H1 (cell line): ENCODE measurements at places on chromosomes 7 and 10. TPM values are rescaled to one million over a fixed set of nuclear protein-coding genes. Genes with fewer than 3 reads are reported as not detected.

Gene PLXNA4
- total RNA-seq = 0.76 and 1.8 TPM in 2 replicates

DNA sequence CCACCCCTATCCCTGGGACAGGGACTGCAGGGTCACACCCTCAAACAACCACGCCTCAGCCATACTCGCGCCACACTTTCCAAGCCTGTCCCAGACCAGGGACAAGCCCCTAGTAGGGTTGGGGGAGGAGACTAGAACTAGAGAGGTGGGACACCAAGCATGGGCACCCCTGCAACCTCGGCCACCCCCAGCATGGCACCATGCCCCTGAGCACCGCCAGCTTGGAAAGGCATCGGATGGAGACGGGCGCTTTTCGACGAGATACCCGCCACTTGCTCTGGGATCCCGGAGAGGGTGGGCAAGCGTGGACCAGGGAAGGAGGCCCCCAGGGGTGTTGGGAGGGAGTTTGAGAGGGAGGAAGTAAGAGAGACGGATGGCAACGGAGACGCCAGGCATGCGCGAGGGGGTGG is 13.1 kb upstream of the KMT2E start:
- H3K4me3 ChIP-seq = no peak overlapping the region
- H3K36me3 ChIP-seq = no peaks in the 10 kb centered on the region
- H3K4me1 ChIP-seq = no peaks in the 10 kb centered on the region
- no peak for DNase-seq

DNA sequence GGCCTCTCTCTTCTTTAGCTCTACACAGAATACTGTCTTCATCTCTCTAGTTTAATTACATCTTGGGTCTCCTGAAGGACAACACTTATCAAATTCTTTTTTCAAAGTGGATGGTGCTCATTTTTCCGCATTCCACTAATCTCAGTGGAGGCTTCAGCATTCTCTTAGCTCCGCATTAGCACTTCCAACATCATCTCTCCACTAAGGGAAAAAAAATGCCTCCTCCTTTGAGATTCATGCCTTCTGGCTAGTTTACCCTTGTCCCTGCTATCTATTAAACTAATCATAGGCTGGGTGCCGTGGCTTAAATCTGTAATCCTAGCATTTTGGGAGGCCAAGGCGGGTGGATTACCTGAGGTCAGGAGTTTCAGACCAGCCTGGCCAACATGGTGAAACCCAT is 9.2 kb downstream of the PPP3CB start:
- H3K36me3 ChIP-seq = peaks cover 5% of the 10 kb centered on the region; the same call in 1 of the 2 replicates
- no peak overlapping the region for H3K4me3 ChIP-seq
- DNase-seq = no peak
- no peak overlapping the region for H3K27ac ChIP-seq
- no peaks in the 10 kb centered on the region for H3K27me3 ChIP-seq

GRCh38 chr7:145411066-145411465 is 575.2 kb upstream of the TPK1 start:
- H3K27me3 ChIP-seq = no peaks in the 10 kb centered on the region
- H3K4me1 ChIP-seq = no peaks in the 10 kb centered on the region
- no peak overlapping the region for H3K4me3 ChIP-seq
- no peaks in the 10 kb centered on the region for H3K36me3 ChIP-seq
- DNase-seq = no peak

Gene KLF6
- total RNA-seq = 19.5 and 23.0 TPM in 2 replicates

DNA sequence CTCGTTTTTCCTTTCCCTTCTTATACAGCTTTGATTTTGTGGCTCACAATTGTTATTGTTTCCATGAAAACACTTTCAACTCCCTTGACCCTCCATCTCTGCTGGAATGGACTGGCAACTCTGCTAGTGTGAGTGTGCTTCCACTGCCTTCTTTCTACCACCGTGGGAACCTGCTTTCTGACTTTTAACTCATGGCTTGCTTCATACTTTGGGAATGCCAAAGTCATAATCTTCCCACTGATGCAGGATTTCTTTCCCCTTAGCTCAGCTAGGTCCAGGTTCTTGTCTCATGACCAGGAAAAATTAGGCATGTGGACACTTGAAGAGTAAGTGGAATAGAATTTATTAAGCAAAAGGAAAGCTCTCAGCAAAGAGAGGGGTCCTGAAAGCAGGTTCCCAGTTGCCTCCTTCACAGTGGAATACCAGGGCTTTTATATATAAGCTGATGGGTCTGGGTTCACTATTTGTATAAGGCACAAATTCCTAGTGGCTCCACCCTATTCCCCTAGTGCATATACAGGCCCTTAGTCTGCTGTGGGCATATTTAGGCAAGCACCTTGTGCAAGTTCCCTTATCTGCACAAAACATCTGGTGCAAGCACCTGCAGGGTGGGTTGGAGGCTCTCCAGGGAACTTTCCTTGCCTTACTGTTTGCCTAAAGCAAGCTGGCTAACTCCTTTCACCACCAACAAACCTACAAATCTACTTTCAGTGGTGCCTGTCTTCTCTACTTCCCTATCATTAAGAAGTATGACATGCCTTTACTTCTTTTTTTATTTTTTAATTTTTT is 119.5 kb downstream of the CFAP58 start:
- H3K27ac ChIP-seq = no peak overlapping the region
- no peak overlapping the region for H3K4me3 ChIP-seq
- H3K36me3 ChIP-seq = no peaks in the 10 kb centered on the region
- DNase-seq = no peak
- no peaks in the 10 kb centered on the region for H3K27me3 ChIP-seq

- H3K4me1 ChIP-seq = no peaks in the 10 kb centered on the region
- no peak overlapping the region for H3K4me3 ChIP-seq
- H3K27me3 ChIP-seq = no peaks in the 10 kb centered on the region
- H3K27ac ChIP-seq = no peak overlapping the region
- no peak for DNase-seq
Measured at GRCh38 chr7:107920048-107920772, 29.2 kb downstream of the DLD start.

Gene TBX20
- total RNA-seq = 0.26 and 0.29 TPM in 2 replicates

GRCh38 chr7:29319719-29320521 is 125.3 kb downstream of the CHN2 start:
- no peak overlapping the region for H3K27ac ChIP-seq
- H3K27me3 ChIP-seq = no peaks in the 10 kb centered on the region
- no peak for DNase-seq
- H3K4me3 ChIP-seq = no peak overlapping the region

GRCh38 chr10:93445978-93446720 is 36.0 kb downstream of the MYOF start:
- peak overlapping the region; percentile 68 for H3K27ac ChIP-seq
- no peak for DNase-seq
- H3K4me1 ChIP-seq = peaks cover 18% of the 10 kb centered on the region
- no peak overlapping the region; the same call in 1 of the 2 replicates for H3K4me3 ChIP-seq

DNA sequence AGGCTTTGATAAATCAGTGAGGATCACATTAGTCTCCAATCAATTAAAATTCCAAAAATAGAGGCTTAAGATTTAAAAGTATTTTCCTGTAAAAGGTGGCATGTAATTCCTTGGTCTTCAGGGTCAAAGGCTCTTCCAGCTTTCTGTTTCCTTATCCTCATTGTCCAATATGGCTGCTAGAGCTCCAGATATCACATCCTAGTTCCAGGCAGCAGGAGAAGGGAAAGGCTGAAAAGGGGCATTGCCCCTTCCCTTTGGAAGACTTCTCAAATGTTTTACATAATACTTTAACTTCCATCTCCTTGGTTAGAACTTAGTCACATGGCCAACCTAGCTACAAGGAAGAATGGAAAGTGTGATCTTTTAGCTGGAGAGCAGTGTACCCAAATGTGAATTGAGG is 39.2 kb upstream of the JAZF1 start:
- no peak overlapping the region for H3K4me3 ChIP-seq
- no peak for DNase-seq
- H3K4me1 ChIP-seq = peaks cover 5% of the 10 kb centered on the region
- no peaks in the 10 kb centered on the region for H3K36me3 ChIP-seq
- H3K27me3 ChIP-seq = no peaks in the 10 kb centered on the region
- no peak overlapping the region for H3K27ac ChIP-seq

Gene MEOX2
- 0.19 TPM in 1 of 2 replicates, not detected in the other for total RNA-seq

DNA sequence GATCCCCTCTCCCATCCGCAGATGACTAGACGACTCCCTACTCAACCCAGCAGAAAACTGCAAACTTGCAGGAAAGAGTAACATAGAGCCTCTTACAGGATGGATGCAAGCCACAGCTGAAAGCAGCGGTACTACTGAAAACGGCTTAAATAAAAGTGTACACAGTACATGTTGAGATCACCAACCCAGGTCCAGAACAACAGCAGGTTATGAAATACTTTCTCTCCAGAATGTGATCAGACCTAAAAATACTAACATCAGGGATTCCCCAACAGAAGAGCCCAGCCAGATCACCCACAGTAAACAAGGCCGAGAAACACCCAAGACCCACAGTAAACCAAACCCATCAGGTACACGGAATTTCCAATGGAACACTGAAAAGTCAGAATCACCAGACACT is 13.2 kb downstream of the ATE1 start:
- DNase-seq = no peak
- H3K27ac ChIP-seq = no peak overlapping the region
- H3K4me1 ChIP-seq = no peaks in the 10 kb centered on the region
- H3K4me3 ChIP-seq = no peak overlapping the region
- no peaks in the 10 kb centered on the region for H3K27me3 ChIP-seq
- H3K36me3 ChIP-seq = 0 out of 2 replicates have a peak, but pooled peaks cover 2% of the 10 kb centered on the region

Gene PKD2L1
- 0.17 and 0.20 TPM in 2 replicates for total RNA-seq

DNA sequence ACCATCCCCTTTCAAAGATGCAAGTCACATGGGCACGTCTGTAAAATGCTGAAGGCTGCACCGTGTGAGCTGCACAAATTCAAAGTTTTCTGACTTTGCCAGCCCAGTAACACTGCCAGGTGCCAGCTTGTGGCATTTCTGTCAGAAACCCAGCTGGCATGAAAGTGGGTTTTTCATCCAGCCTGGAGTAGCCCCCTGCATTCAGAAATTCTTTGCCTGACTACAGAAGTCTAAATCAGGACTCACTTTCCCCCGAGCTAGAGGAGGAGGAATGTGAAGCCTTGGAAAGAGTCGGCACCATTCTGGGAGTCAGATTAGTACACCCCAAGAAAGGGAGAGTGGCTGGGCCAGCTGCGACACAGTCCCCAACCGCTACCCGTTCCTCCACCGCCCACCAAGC is 56.7 kb upstream of the EN2 start:
- H3K4me1 ChIP-seq = no peaks in the 10 kb centered on the region; the same call in 1 of the 2 replicates
- no peaks in the 10 kb centered on the region for H3K27me3 ChIP-seq
- no peak overlapping the region for H3K27ac ChIP-seq
- no peak for DNase-seq

DNA sequence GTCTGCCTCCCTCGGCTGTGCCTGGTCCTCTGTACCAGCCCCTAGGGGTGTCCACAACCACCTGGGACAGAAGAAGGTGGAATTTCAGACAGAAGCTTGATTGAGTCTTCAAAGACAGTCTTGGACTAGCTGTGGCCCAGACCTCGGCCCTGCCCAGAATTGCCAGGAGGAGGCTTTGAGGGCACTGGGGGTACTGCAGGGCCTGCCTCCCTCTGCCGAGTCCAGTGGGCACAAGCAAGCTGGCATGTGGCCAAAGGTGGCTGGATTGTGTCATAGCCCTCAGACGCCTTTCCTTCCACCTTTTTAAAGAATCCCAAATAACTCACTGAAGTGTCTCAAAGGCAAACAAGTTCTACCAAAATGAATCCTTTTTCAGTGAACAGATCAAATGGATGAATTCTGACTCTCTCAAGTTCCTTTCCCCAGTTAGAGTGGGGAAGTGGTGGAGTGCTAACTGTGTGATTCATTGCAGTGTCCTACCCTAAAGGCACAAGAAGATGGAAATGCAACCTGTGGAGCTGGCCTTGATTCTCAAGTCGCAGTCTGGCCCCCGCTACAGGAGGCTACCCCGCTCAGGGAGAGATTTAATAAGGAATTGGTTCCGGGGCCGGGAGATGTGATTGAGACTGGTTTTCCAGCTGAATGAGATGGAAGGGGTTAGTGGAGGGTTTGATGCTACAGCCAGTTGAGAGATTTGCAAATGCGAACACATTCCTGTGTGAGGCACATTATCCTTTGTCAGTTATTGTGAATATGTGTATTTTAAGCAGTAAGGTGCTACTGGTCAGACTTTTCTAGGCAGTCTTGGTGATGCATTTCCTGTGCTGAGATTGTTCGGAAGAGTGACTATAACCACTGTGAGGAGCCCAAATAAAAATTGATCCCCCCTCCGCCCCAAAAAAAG is 28.8 kb upstream of the SLC26A4 start:
- H3K36me3 ChIP-seq = no peaks in the 10 kb centered on the region
- DNase-seq = no peak
- no peaks in the 10 kb centered on the region for H3K27me3 ChIP-seq

DNA sequence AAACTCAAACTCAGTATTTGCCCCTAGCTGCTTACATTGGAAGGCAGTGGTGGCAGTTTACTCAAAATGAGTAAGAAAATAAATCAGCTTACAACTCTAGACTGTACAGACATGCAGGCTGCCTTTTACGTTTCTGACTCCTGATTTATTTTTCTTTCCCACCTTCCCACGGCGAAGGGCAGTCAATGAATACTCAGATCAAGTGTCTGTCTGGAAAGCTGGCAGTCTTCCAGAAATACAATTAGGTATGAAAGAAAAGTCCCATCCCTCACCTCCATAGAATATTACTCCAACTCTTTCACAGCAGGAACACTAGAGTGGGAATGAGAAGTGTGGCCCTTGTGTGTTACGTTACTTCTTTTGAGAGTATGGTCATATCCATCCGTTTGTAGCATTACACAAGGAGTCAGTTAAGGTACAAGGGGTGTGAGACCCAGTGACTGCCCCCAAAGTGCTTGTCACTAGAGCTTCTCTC is 1.3 kb upstream of the PAPSS2 start:
- H3K4me3 ChIP-seq = no peak overlapping the region
- H3K36me3 ChIP-seq = no peaks in the 10 kb centered on the region
- H3K27me3 ChIP-seq = no peaks in the 10 kb centered on the region

Gene MYO3A
- 3.2 and 5.3 TPM in 2 replicates for total RNA-seq

Gene EVX1
- not detected in 2 replicates for total RNA-seq

GRCh38 chr7:73918926-73919693 is 58.2 kb downstream of the TMEM270 start:
- no peak for DNase-seq
- no peaks in the 10 kb centered on the region for H3K27me3 ChIP-seq
- peaks cover 11% of the 10 kb centered on the region for H3K4me1 ChIP-seq
- H3K4me3 ChIP-seq = no peak overlapping the region
- no peaks in the 10 kb centered on the region for H3K36me3 ChIP-seq

GRCh38 chr10:124676416-124677062 is 67.6 kb downstream of the FAM53B start:
- no peaks in the 10 kb centered on the region for H3K4me1 ChIP-seq
- no peaks in the 10 kb centered on the region for H3K27me3 ChIP-seq
- no peaks in the 10 kb centered on the region for H3K36me3 ChIP-seq
- H3K27ac ChIP-seq = no peak overlapping the region
- no peak for DNase-seq

Gene GDF10
- 0.19 and 0.25 TPM in 2 replicates for total RNA-seq

Gene GPR26
- total RNA-seq = 0.09 and 0.10 TPM in 2 replicates

GRCh38 chr10:86632951-86633350 is 21.4 kb upstream of the OPN4 start:
- H3K4me1 ChIP-seq = no peaks in the 10 kb centered on the region
- DNase-seq = no peak
- H3K27ac ChIP-seq = no peak overlapping the region
- no peaks in the 10 kb centered on the region for H3K36me3 ChIP-seq
- no peaks in the 10 kb centered on the region for H3K27me3 ChIP-seq
- H3K4me3 ChIP-seq = no peak overlapping the region

- no peaks in the 10 kb centered on the region for H3K27me3 ChIP-seq
- DNase-seq = no peak
- H3K27ac ChIP-seq = no peak overlapping the region
Measured at GRCh38 chr7:156747718-156748117, 107.1 kb downstream of the RNF32 start.

Gene UNCX
- total RNA-seq = not detected in 2 replicates

GRCh38 chr10:103111031-103111917 is 81.8 kb downstream of the NT5C2 start:
- no peak overlapping the region for H3K27ac ChIP-seq
- no peaks in the 10 kb centered on the region for H3K4me1 ChIP-seq
- no peaks in the 10 kb centered on the region for H3K27me3 ChIP-seq
- DNase-seq = no peak

Gene STOX1
- total RNA-seq = 2.5 and 2.6 TPM in 2 replicates
